ENCODE measurements at places on chromosomes 13 and 19. TPM values are rescaled to one million over a fixed set of nuclear protein-coding genes. Genes with fewer than 3 reads are reported as not detected.

PTPRS gene
- total RNA-seq, result 74.7 TPM

NUP58 gene
- total RNA-seq, result 29.4 TPM

CYP2S1 gene
- 1.1 TPM for total RNA-seq

MEIOSIN gene
- not detected for total RNA-seq

GRCh38 chr13:20360041-20360491, 127.9 kb upstream of the GJB6 start:
- H3K4me3 ChIP-seq, result no peak overlapping the region
- H3K4me1 ChIP-seq, result no peaks in the 10 kb centered on the region
- no peak overlapping the region for H3K27ac ChIP-seq
- no peak for DNase-seq
- H3K36me3 ChIP-seq, result no peaks in the 10 kb centered on the region

DNA sequence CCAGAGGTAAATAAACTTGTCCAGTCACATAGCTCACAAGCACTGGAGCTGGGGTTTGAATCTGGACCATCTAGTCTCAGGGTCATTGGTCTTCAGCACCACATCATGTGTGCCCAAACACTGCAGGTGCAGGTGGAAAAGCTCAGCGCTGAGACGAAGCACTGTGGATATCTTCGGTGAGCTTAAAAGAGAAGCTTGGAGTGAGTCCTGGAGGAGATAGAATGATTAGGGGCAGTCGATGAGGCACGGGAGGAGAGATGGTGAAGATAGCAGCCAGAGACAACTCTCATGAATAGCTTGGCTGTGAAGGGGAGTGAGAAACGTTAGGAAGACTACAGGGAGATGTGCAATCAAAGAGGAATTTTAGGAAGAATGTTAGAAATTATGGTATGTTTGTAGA, 389.3 kb downstream of the FGF9 start:
- H3K27ac ChIP-seq, result no peak overlapping the region
- no peaks in the 10 kb centered on the region for H3K4me1 ChIP-seq
- no peaks in the 10 kb centered on the region for H3K27me3 ChIP-seq

DNA sequence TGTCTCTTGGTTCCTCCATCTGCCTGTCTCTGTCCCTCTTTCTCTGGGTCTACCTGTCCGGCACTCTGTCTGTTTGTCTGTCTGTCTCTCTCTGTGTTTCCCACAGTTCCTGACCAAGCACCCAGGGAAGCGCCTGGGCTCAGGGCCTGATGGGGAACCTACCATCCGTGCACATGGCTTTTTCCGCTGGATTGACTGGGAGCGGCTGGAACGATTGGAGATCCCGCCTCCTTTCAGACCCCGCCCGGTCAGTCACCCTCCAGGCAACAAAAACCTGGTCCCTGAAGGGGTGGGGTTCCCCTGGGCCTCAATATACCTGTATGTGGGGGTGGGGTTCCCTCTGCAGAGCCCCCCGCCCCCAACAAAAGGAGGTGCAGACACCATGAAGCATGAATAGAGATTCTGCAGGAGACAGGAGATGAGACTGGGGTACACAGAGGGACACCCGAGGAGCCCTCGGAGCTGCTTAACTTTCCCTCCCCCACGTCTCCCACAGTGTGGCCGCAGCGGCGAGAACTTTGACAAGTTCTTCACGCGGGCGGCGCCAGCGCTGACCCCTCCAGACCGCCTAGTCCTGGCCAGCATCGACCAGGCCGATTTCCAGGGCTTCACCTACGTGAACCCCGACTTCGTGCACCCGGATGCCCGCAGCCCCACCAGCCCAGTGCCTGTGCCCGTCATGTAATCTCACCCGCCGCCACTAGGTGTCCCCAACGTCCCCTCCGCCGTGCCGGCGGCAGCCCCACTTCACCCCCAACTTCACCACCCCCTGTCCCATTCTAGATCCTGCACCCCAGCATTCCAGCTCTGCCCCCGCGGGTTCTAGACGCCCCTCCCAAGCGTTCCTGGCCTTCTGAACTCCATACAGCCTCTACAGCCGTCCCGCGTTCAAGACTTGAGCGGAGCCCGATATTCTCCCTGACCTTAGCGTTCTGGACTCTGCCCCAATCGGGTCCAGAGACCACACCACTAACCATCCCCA, 2.6 kb upstream of the CACNG7 start:
- no peak overlapping the region for H3K4me3 ChIP-seq
- H3K27me3 ChIP-seq, result peaks cover 62% of the 10 kb centered on the region
- no peaks in the 10 kb centered on the region for H3K36me3 ChIP-seq

DNA sequence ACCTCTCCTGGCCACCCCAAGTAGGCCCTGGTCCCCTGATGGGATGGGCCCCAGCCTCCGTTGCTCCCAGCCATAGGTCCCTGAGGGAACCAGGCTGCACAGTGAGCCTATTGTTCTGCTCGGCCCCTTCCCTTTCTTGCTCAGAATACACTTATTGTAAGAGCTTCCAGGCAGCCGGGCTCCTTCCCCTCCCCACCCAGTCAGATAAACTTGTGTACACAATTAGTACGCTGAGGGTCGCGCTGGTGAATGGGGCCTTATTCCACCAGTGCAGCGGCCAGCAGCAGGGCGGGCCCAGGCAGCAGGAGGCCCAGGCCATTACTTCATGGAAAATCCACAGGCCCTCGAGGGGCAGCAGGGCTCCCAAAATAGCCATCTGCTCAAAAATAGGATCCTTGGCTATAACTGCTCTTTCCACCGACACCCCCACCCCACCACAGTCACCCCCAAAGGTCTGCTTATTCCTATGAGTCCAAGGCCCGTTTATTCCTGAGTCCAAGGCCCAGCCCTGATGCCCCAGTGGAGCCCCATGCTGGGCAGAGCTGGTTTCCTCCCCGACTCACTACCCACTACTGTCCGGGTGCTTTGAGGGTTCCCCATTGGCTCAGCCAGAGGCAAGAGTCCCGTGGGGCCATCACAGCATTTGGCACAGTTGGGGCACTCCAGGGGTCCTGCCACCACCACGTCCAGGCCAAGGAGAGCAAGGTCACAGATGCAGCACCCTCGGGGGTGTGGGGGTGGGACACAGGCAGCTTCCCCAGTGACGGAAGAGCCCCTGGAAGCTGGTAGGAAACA, 22.1 kb downstream of the CAPN12 start:
- DNase-seq, result peak; percentile 84
- no peaks in the 10 kb centered on the region for H3K27me3 ChIP-seq
- H3K27ac ChIP-seq, result peak overlapping the region; percentile 93

GRCh38 chr13:66154976-66155375, 1075.2 kb downstream of the PCDH9 start:
- H3K27me3 ChIP-seq, result no peaks in the 10 kb centered on the region
- H3K27ac ChIP-seq, result no peak overlapping the region

GRCh38 chr19:4473011-4473762, 1.1 kb downstream of the HDGFL2 start:
- no peaks in the 10 kb centered on the region for H3K27me3 ChIP-seq
- H3K4me3 ChIP-seq, result peak overlapping the region; percentile 99
- H3K27ac ChIP-seq, result no peak overlapping the region
- no peak for DNase-seq
- peaks cover 15% of the 10 kb centered on the region for H3K36me3 ChIP-seq

- peak; percentile 60 for DNase-seq
- peaks cover 12% of the 10 kb centered on the region for H3K4me1 ChIP-seq
- H3K27me3 ChIP-seq, result no peaks in the 10 kb centered on the region
- no peaks in the 10 kb centered on the region for H3K36me3 ChIP-seq
- H3K27ac ChIP-seq, result no peak overlapping the region
Measured at GRCh38 chr13:31982540-31982939, 49.0 kb upstream of the FRY start.

DNA sequence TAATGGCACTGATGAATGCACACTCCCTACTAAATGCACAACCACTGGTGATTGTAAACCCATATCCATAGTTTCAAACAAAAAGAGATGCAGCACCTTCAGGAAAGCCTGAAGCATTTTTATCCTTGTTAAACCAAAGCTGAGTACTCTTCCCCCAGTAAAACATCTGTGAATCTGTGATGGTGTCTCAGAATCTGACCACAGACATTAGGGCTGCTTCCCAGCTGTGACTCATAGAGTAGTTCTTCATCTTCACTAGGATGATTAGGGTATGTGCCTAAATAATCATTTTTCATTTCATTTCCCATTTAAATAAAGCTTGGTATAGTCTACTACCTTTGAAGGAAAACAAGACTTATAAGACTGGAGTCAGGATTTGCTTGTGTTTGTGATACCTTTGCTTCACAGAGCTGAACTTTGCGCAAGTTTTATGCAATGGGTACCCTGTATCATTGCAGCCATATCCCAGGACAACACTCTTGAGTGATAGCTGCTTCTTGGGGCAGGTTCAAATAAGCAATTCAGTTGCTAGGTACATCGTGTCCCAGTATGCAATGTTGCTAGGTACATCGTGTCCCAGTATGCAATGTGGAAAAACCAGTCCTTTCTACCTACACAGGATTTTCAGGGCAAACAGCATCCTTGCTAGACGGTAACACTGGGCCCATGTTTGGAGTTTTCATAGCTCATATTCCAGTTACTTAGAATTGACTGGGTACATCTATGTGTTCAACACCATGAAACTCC, 277.1 kb downstream of the IRS2 start:
- H3K4me3 ChIP-seq, result no peak overlapping the region
- no peaks in the 10 kb centered on the region for H3K36me3 ChIP-seq
